PC-9 (cell line): ENCODE measurements at places on chromosomes 5 and 9. TPM values are rescaled to one million over a fixed set of nuclear protein-coding genes. Genes with fewer than 3 reads are reported as not detected.

Gene NDUFAF2
- 20.7 and 42.7 TPM in 2 replicates for total RNA-seq

- H3K4me1 ChIP-seq = no peaks in the 10 kb centered on the region
- H3K27me3 ChIP-seq = 0 out of 2 replicates have a peak, but pooled peaks cover 9% of the 10 kb centered on the region
- H3K4me3 ChIP-seq = no peak overlapping the region
- no peaks in the 10 kb centered on the region for H3K36me3 ChIP-seq
Measured at GRCh38 chr5:37841203-37841602, 1.4 kb upstream of the GDNF start.

DNA sequence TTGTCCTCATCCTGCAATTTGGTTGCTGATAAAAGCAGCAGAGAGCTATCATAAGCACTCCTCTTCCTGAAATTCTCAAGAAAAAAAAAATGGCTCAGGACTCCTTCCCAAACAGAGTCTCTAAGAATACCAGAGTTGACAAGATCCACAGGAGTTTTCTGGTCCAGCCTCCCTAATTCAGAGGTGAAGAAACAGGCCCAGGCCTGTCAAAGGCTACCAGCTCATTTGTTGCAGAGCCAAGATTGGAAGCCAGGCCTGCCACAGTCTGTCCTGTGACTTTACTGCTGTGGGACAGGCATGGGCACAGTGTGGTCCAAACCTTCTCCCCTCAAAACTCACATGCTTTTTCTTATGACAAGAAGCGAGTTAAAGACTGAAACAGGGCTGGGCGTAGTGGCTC is 41.5 kb downstream of the NIPSNAP3B start:
- peaks cover 5% of the 10 kb centered on the region for H3K4me1 ChIP-seq
- H3K36me3 ChIP-seq = peaks cover 61% of the 10 kb centered on the region
- H3K27ac ChIP-seq = no peak overlapping the region
- DNase-seq = no peak
- H3K27me3 ChIP-seq = no peaks in the 10 kb centered on the region

Gene SLC1A3
- total RNA-seq = 0.24 TPM in 1 of 2 replicates, not detected in the other
